DMS79 treated with DMSO at 0.1 percent for 48 hours (cell line): ENCODE measurements at places on chromosomes 5 and 9.
A peak's percentile ranks its signal among the peaks of the same experiment; 100 is the strongest.

DNA sequence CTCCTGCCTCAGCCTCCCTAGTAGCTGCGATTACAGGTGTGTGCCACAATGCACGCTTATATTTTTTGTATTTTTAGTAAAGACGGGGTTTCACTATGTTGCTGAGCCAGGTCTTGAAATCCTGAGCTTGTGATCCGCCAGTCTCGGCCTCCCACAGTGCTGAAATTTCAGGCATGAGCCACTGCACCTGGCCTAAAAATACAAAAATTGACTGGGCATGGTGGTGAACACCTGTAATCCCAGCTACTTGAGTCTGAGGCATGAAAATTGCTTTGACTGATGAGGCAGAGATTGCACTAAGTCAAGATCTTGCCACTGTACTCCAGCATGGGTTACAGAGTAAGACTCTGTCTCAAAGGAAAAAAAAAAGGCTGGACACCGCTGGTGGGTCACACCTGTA is 13.1 kb upstream of the DYNC2I2 start:
- DNase-seq = no peak

- DNase-seq = peak; percentile 83
Measured at GRCh38 chr9:113465599-113466140, 2.1 kb downstream of the RGS3 start.

- no peak for DNase-seq
Measured at GRCh38 chr9:16174915-16175314, 622.1 kb downstream of the CCDC171 start.

DNA sequence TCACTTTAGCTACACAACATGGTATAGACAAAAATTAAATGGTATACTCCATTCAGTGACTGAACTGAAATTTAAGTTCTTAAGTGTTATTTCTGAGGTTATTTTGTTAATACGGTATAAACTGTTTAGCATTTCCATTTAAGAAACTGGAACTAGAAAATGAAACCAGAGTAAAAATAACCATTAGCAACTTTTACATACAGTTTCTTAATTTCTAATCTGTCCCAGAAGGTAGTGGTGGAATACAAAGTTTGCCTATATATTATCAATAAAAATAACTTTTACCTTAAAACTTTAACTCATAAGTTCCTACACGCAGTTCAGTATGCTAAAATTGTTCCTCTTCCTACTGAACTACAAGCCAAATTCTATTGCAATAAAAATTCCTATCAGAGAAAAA is 10.3 kb downstream of the GOLPH3 start:
- no peak for DNase-seq

DNA sequence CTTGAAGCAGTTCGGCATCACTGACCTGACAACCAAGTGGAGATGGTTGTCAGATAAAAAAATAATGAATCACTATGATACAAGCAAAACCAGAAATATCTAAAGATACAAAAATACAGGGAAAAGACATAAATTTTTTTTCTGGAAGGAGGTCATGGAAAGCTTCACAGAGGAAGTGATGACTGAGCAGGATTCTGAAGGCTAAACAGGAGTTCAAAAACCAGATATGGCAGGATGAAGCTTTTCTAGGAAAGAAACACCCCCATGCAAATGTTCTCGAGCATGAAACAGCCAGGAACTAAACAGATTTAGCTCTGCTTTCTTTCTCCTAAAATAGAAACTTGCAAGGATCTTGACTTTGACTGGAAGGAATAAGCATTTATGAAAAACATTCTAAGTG is 60.7 kb upstream of the IFNE start:
- DNase-seq = no peak

- DNase-seq = no peak
Measured at GRCh38 chr5:107135391-107135790, 535.3 kb downstream of the EFNA5 start.

- DNase-seq = no peak
Measured at GRCh38 chr9:136750526-136750925, 2.2 kb upstream of the LCN6 start.

DNA sequence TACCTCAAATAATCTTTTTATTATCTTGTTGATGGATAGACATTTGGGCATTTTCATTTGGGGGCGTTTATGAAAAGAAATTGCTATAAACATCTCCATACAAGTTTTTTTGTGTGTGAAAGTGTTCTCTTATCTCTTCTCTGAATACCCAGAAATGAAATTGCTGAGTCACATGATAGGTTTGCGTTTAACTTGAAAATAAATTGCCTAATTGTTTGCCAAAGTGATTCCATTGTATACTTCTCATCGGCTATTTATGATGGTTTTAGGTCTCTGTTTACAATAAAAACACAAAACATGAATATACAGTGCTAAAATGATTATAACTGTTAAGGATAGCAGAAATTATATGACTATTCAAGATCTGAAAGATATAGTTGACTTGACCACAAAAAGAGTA is 361.7 kb downstream of the TAF11L14 start:
- no peak for DNase-seq
